ENCODE measurements at places on chromosomes 4 and X.
A peak's percentile ranks its signal among the peaks of the same experiment; 100 is the strongest.

DNA sequence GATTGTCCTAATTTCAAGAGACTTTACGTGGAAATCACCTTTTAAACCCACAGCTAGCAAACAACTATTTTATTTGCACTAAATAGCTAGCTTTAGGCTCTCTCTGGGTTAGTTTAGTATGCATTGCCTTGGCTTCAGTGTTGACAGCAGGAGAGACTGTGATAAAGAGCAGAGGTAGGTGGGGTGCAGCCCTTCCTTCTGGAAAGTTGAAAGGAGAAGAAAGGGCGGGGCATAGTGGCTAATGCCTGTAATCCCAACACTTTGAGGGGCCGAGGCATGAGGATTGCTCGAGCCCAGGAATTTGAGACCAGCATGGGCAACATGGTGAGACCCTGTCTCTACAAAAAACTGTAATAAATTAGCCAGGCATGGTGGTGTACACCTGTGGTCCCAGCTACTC, 29.0 kb upstream of the TMEM154 start:
- DNase-seq: no peak

GRCh38 chr4:143354990-143355389, 18.3 kb downstream of the GAB1 start:
- no peak for DNase-seq

DNA sequence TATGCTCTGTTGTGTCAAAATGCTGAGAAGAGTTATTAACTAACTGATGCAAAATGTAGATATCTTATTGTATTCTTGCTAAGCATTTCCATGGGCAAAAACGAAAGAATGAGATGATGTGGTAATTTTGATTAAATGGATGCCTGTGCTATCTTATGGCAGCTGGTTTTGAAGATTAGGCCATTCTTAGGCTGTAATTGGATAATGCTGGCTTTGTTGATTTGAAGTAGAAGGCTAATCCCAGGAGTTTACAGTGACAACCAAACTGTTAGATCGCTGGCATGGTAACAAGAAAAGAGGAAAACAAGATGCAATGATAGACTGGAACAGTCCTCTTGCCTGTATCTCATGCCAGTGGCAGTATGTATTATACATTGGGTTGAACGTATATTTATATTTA, 74.1 kb upstream of the WDR44 start:
- peak; percentile 1 for DNase-seq

- no peak for DNase-seq
Measured at GRCh38 chr4:137384476-137384875, 147.8 kb downstream of the PCDH18 start.

DNA sequence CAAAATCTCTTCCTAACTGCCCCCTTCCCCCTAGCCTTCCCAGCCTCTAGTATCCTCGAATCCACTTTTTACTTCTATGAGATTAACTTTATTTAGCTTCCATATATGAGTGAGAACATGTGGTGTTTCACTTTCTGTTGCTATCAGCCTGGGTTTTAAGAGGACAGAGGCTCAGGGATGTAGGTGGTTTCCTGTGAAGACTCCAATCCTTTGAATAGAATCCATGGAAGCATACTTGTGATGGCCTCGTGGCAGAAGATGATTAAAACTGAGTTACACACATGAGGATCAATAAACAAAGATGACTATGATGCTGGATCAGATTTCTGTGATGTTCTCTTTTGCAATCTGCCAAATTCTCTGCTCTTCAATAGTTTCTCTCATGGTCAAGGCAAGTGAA, 29.8 kb downstream of the CD99L2 start:
- no peak for DNase-seq

DNA sequence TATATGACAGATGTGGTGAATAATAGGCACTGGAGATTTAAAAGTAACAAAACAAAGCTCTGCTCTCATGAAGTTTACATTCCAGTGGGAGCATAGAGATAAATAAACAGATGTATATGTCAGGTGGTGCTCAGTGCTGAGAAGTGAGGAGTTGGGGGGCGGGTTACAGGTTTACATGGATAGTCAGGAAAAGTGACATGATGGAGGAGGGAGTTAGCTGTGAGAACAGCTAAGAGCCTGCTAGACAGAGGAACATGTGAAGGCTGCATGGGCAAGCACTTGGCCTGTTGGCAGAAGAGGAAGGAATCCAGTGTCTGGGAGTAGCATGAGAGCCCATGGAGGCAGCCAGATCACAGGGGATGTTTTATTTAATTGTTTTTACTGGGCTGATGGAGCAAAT, 10.2 kb upstream of the TMEM156 start:
- DNase-seq: peak; percentile 10

- no peak for DNase-seq
Measured at GRCh38 chr4:9704551-9705332, 76.7 kb upstream of the DRD5 start.

- no peak for DNase-seq
Measured at GRCh38 chr4:80233390-80233789, 33.1 kb upstream of the FGF5 start.

GRCh38 chr4:186557486-186557885, 2.1 kb upstream of the MTNR1A start:
- no peak for DNase-seq
